ENCODE measurements at places on chromosomes 16 and 17. TPM values are rescaled to one million over a fixed set of nuclear protein-coding genes. Genes with fewer than 3 reads are reported as not detected.
A peak's percentile ranks its signal among the peaks of the same experiment; 100 is the strongest.

The NME2 gene
- total RNA-seq, result 883 TPM

The KRT33B gene
- total RNA-seq, result not detected

The USP6 gene
- total RNA-seq, result 0.05 TPM

The EIF5A gene
- total RNA-seq, result 416 TPM

The CTRB1 gene
- not detected for total RNA-seq

The HAS3 gene
- 4.5 TPM for total RNA-seq

The ST6GALNAC2 gene
- 0.51 TPM for total RNA-seq

The SECTM1 gene
- 3.6 TPM for total RNA-seq

The EPX gene
- not detected for total RNA-seq

The PIEZO1 gene
- total RNA-seq, result 354 TPM

The USP31 gene
- 43.7 TPM for total RNA-seq

The EFCAB5 gene
- 0.70 TPM for total RNA-seq

The MYH1 gene
- total RNA-seq, result not detected

- DNase-seq, result no peak
These were observed 643.0 kb downstream of the MAF start for GRCh38 chr16:78957317-78958100.

- no peak for DNase-seq
These were observed 52.3 kb downstream of the RPGRIP1L start for GRCh38 chr16:53651357-53651756.

DNA sequence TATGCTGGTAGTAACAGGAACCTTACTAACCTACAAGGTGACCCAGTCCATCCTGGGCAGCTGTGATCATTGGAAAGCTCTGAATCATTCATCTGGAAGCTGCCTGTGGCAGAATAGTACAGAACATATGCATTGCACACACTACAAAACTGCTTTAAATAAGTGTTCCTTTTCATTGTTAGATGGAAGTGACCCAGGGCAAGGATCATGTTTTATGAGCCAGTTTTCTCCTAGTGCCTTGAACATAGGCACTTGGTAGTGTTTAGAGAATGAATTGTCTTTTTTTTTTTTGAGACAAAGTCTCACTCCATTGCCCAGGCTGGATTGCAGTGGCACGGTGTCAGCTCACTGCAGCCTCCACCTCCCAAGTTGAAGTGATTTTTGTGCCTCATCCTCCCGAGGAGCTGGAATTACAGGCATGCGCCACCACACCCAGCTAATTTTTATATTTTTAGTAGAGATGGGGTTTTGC lies 55.4 kb downstream of the TENT4B start:
- peak; percentile 86 for DNase-seq

DNA sequence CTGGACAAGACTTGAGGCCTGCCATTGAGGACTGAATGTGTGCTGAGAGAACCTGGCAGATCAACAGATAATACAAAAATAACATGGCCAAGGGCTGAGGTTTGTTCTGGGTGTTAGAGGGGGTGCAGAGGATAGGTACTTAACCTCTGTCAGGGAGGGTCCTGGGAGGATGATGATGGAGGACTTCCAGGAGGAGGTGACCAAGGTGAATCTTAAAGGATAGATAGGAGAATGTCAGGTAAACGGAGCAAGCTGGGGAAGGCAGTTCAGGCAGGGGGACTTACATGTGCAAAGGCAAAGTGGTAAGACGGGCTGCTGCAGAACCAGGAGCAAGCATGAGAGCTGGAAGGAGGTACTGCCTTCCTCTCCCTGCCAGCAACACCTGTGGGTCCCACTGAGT lies 119.8 kb upstream of the PLCG2 start:
- no peak for DNase-seq

GRCh38 chr17:17041018-17041521 lies 1.2 kb upstream of the MPRIP start:
- DNase-seq, result no peak

GRCh38 chr17:82892899-82893565 lies 53.2 kb upstream of the ZNF750 start:
- DNase-seq, result no peak

DNA sequence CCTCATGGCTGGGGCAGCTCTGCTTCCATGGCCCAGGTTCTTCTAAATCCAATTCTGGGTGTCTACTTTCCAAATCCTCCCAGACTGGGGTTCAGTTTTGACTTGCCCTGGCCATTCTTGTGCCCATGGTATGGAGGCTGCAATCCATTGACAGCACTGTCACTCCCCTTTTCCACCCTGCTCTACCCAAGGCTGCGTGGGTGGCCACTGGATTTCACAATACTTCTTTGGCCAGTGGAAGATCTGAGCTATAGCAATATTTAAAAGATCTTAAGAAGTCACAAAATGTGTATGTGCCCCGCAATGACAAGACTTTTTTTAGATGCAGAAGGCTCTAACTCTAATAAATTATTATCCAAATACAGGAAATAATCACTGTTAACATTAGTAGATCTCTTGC lies 329.4 kb upstream of the CCL2 start:
- no peak for DNase-seq

- no peak for DNase-seq
These were observed 13.1 kb upstream of the LASP1NB start for GRCh38 chr17:38912221-38912813.

- DNase-seq, result peak; percentile 86
These were observed 3.0 kb downstream of the PFN1 start for GRCh38 chr17:4945176-4945943.

DNA sequence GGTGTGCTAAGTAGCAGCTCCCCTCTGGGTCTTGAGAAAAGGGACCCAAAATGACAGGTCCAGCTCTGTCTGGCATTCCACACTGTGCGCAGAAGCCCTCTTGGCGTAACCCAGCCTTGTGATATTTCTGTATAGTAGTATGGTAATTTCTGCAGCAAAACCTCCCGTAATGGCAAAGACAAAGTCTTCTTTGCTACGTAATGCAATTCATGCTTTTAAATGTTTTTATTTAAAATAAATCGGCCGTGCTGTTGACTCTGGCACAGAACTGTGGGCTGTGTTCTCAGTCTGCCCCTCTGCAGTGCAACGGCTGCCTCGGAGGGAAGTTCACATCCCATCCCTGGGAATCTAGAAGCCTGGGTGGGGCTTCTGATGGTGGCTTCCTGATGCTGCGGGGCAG lies 75.2 kb downstream of the ASIC2 start:
- DNase-seq, result no peak

DNA sequence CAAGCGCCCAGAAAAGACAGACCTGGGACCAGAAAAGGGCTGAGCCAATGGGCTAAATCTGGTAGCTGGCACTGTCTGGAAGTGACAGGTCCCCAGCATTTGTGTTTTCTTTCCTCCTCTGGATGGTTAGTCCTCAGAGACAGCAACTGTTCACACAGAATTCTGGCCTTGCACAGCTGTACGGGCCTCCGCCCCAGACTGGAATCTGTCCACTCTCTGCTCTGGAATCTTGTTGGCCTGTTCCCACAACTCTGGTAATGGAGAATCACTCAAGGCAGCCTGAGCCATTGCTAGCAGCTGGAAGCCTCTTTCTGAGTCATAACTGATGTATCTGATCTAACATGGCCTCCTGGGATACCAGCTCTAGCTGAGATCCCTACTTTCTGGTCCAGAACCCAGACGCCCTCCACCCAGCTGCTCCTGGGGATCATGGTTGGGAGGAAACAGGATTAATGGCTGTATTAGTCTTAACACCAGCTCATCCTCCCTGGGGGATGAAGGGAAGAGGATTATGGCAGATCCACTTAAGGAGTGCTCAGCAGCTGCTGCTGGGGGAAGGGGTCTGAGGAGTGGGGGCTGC lies 9.1 kb downstream of the ZNF668 start:
- peak; percentile 63 for DNase-seq

GRCh38 chr17:42680331-42680808 lies 1.3 kb downstream of the CCR10 start:
- DNase-seq, result no peak

DNA sequence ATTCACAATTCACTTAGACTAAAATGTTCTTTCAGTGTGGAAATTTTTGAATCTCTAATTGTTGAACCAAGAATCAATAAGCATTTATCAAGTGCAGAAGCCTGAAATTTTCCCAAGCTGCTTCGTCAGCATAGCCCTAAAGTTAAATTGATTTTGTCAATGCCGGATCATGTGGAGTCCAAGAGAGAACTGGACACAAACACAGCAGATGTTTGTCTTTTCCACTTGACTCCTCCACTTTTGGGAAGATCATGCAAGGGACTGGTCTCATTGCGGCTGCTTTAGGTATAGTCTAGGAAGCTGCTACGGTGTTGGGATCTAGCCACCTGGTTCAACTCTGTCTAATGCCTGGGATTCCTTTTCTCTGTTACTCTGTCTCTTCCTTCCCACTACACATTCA lies 95.7 kb downstream of the CYB561 start:
- no peak for DNase-seq

DNA sequence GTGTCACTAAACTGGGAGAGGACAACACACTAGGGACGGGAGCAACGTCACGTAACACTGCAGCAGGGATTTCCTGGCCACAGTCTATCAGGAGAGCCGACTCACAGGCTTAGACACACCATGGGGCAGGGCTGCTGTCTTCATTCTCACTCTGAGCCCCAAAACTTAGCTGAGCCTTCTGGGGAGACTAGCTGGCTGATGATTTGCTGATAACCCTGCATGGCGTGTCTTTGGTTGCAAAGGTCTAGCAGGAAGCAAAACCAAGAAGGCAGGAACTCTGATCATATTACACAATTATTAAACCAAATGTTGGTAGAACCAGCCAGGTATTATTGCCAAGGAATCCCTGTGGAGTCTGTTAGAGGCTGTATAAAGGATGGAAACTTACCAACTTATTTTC lies 345.0 kb downstream of the SLC39A11 start:
- no peak for DNase-seq

DNA sequence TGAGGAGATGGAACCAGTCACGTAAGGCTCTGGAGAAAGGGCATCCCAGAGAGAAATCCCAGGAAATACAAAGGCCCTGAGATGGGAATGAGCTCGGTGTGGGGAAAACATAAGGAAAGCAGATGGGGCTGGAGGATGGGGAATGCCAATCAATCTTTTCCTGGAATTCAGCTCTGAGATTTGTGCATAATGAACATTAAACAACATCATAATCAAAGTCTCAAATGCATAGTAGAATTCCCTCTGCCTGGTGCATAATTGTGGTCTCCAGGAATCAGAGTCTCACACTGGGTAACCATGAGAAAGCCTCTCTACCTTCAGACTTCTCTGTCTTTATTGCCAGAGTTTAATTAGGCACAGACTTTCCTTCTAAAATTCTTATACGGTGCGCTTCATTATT lies 30.8 kb downstream of the OTOA start:
- DNase-seq, result no peak

DNA sequence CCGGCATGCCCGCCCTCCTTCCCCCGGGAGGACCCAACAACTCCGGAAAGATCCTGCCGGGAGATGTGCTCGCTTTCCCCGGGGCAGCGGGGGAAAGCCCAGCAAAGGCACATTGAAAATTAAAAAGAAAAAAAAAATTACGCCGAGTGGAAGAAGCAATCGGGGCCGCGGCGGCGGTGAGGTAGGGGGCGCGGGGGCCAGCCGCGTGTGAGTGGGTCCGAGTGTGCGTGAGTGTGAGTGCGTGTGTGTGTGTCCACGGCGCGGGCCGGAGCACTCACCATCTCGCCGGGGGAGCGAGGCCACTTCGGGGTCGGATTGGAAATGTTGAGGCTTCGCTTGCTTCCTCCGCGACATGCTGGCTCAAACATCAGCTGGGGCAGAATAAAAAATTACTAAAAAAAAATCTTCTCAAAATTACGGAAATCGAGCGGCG lies at the start of gene SALL1:
TSS of gene SALL1 (minus strand) at position 383 of the 433 bp plus-strand sequence. CDS start at position 354, 29 bp downstream.
- DNase-seq, result no peak

GRCh38 chr17:82497483-82498405 lies 21.8 kb upstream of the FOXK2 start:
- peak; percentile 51 for DNase-seq

DNA sequence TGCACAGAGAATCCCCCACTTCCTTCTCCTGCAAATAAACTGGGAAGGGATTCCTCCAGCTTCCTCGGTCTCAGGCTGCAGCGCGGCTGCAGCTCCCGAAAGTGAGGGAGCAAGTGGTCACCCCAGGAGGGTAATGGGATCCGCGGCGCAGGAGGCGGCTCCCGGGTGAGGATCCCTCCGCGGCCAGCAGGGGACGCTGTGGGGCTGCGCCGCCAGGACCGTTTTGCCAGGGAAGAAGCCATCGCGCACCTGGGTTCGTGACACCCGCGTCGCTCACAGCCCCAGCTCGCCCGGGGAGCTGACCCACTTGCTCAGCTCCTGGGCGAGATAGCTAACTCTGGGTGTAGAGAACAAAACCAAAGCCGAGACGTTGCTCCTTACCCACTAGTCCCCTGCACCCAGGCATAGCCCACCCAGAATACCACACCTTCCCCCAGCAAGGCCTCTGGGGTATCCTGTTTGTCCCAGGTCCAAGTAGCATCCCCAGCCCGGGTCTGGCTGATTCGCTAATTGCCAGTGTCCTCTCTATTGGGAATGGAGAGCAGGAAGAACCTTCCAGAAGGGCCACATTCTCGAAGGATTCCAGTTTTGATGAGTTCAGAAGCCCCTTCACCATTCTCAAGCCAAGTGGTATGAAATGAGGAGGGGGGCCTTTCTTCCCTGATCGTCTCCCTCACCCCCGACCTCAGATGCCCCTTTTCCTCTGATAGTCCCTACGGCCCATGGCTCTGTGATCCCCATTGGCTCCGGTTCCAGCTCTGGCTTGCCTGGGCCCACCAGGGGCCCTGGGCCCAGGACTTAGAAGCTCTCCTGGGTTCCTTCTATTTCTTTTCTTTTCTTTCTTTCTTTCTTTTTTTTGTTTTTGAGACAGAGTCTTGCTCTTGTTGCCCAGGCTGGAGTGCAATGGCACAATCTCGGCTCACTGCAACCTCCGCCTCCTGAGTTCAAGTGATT lies 14.1 kb downstream of the CYGB start:
- DNase-seq, result peak; percentile 79

- no peak for DNase-seq
These were observed 142.4 kb upstream of the IRX3 start for GRCh38 chr16:54429029-54429428.

GRCh38 chr16:16890964-16891363 lies 512.0 kb downstream of the NPIPA7 start:
- no peak for DNase-seq

GRCh38 chr17:57143361-57143760 lies 58.3 kb downstream of the AKAP1 start:
- DNase-seq, result no peak

GRCh38 chr16:50304467-50305440 lies 38.4 kb downstream of the ADCY7 start:
- DNase-seq, result no peak

DNA sequence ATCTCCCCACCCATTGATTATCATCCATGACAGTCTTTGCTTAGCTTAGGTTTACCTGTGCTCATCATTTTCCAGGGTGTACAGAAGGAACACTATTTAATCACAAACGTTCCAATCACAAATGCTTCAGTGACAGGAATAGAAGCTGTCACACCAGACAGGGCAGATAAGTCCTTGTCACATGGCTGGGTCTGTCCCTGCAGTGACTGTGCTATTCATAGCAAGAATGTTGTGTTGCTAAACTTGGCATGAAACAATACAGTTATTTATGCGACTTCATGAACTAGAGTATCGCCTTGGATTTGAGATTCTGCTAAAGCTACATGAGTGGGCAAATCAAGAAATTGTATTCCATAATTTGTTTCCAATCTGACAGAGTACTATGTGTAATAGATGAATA lies 108.4 kb downstream of the CDH13 start:
- no peak for DNase-seq
